CD4-positive, alpha-beta T cell (primary cell): ENCODE measurements at places on chromosomes 5 and 9. TPM values are rescaled to one million over a fixed set of nuclear protein-coding genes. Genes with fewer than 3 reads are reported as not detected.

SLC22A5 gene
- 4.3 TPM for total RNA-seq

DRD1 gene
- total RNA-seq = not detected

GABRB2 gene
- total RNA-seq = not detected

ENTPD2 gene
- not detected for total RNA-seq

DNA sequence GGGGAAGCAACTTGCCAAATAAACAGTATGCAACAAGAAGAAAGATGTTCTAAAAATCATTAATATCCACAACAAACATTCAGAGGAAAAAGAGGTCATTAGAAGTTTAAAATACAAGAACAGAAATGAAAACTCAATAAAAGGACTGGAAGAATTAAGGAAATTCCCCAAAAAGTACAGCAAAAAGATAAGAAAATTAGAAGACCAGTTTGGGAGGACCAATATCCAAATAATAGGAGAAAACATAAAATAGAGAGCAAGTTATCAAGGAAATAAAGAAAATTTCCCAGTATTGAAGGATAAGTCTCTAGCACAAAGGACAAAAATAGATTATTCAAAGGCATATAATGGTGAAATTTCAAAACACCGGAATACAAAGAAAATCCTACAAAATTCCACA is 21.9 kb downstream of the DIAPH1 start:
- no peak for DNase-seq

DNA sequence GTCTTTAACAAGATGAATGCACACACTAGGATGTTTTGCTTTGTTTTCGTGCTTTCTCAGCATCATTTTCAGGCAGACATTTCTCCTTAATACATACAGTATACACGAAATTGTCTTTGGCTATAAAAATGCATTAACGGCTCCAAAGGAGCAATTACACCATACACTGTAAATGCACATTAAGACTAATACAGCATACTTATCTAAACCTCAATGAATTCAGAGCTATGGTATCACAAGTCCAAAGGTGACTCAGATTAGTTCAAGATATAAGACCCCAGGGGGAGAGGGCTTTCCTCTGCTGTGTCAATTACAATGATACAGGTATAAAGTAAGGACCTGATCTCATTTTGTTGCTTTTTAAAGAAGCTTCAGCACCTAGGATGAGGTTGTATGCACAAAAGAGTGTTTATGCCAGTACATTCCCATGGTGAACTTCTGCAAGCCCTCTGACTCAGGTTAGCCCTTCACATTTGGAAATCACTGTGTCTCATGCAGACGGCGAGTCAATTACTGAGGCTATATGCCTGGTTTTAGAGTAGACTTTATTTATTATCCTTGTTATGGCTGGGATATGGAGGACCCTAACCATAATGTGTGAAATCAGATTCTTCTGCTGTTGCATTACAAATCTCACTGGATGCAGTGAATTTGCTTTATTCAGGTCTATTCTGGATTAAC is 233.3 kb downstream of the ZNF608 start:
- no peak for DNase-seq

DNA sequence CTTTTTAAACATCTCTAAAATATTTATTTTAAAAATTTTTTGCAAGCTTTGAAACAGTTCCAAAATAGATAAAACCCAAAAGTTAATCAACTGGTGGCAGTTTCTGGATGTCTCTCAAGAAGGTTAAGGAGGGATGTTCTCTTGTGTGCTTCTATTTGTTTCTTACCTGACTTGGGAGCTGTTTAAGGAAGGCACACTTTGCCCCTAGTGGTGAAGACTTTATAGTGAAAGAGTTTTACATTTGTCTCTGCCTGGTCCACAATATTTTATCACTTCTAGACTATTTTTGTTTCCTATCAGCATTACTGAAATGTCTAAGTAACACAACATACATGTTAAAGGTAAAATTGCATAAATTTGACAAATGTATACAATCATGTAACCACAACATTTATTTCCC is 552.8 kb downstream of the SEMA5A start:
- no peak for DNase-seq

- no peak for DNase-seq
Observed at GRCh38 chr5:107320846-107321245, 349.9 kb downstream of the EFNA5 start.

DNA sequence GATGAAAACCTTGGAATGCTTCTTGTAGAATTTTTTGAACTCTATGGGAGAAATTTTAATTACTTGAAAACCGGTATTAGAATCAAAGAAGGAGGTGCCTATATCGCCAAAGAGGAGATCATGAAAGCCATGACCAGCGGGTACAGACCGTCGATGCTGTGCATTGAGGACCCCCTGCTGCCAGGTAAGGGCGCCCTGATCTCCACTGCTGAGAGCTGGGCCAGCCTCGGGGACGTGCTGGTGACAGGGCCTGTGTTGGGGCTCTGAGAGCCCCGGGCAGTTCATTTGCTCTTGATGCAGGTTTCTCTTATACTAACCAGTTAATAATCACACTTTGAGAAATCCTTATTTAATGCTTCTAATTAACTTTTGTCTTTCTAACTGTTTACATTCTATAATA is 33.0 kb downstream of the TENT4A start:
- DNase-seq = no peak

- DNase-seq = no peak
Observed at GRCh38 chr5:2904956-2905355, 153.5 kb upstream of the IRX2 start.

DNA sequence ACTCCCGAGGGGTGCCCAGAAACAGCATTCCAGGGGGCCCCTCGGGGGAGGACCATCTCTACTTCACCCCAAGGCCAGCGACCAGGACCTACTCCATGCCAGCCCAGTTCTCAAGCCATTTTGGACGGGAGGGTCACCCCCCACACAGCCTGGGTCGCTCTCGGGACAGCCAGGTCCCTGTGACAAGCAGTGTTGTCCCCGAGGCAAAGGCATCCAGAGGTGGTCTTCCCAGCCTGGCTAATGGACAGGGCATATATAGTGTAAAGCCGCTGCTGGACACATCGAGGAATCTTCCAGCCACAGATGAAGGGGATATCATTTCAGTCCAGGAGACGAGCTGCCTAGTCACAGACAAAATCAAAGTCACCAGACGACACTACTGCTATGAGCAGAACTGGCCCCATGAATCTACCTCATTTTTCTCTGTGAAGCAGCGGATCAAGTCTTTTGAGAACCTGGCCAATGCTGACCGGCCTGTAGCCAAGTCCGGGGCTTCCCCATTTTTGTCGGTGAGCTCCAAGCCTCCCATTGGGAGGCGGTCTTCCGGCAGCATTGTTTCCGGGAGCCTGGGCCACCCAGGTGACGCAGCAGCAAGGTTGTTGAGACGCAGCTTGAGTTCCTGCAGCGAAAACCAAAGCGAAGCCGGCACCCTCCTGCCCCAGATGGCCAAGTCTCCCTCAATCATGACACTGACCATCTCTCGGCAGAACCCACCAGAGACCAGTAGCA is 83.9 kb downstream of the GOLPH3 start:
- DNase-seq = no peak

- no peak for DNase-seq
Observed at GRCh38 chr5:17944046-17944445, 309.8 kb downstream of the TAF11L14 start.

- no peak for DNase-seq
Observed at GRCh38 chr5:131285703-131286399, 22.0 kb downstream of the CDC42SE2 start.

DNA sequence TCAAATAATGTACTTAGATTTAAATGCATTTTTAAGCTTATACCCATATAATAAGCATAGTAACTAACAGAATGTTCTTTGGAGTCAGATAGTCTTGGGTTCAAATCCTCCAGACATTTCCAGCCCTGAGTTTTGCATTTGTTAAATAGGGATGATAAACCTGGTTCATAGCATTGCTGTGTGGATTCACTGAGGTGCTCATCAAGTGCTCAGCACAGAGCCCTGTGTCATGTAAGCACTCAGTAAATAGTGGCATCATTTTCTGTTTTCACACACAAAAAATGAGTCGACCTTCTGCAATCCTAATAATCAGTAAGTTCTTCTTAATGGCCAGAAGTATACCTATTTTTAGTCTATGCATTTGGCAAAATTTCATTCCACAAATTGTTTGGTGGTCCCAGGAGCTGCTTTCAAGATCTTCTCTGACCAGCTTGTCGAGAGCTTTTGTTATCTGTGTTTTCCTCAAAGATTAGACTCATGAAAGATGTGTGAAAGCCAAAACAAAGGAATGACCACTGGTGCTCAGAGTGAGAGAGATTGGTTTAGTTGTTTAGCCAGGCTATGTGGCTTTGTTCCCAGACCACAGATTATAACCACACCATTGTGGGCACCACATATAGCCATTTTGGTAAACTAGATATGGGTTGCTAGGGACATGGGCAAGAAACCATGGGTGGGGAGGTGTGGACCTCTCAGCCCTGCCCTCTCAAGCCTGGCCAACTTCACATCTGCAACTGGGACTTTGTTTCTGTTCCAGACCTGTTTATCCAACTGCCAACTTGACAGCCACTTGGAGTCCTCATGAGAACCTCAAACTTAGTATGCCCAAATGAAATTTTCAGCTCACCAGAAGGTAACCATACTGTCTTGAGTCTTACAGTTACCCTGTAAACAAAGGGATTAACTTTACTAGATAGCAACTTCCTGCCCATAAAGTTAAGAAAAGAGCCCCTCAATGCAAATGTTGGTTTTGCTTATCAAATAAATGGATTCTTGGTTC is 45.0 kb downstream of the DOCK8 start:
- DNase-seq = no peak

- DNase-seq = no peak
Observed at GRCh38 chr5:150320044-150320613, 17.4 kb upstream of the ARSI start.

- DNase-seq = no peak
Observed at GRCh38 chr5:43400082-43400481, 12.1 kb downstream of the CCL28 start.

GRCh38 chr5:83011985-83012384 is 65.2 kb downstream of the TMEM167A start:
- DNase-seq = no peak
